ENCODE measurements at places on chromosomes 16 and 17.

GRCh38 chr17:82957961-82958561 is 118.2 kb upstream of the ZNF750 start:
- DNase-seq = no peak

- no peak for DNase-seq
These were observed 13.1 kb upstream of the PLCG2 start for GRCh38 chr16:81765969-81766368.

GRCh38 chr16:87075319-87075860 is 241.8 kb downstream of the C16orf95 start:
- no peak for DNase-seq

- DNase-seq = no peak
These were observed 55.5 kb downstream of the OTOA start for GRCh38 chr16:21719283-21719682.

DNA sequence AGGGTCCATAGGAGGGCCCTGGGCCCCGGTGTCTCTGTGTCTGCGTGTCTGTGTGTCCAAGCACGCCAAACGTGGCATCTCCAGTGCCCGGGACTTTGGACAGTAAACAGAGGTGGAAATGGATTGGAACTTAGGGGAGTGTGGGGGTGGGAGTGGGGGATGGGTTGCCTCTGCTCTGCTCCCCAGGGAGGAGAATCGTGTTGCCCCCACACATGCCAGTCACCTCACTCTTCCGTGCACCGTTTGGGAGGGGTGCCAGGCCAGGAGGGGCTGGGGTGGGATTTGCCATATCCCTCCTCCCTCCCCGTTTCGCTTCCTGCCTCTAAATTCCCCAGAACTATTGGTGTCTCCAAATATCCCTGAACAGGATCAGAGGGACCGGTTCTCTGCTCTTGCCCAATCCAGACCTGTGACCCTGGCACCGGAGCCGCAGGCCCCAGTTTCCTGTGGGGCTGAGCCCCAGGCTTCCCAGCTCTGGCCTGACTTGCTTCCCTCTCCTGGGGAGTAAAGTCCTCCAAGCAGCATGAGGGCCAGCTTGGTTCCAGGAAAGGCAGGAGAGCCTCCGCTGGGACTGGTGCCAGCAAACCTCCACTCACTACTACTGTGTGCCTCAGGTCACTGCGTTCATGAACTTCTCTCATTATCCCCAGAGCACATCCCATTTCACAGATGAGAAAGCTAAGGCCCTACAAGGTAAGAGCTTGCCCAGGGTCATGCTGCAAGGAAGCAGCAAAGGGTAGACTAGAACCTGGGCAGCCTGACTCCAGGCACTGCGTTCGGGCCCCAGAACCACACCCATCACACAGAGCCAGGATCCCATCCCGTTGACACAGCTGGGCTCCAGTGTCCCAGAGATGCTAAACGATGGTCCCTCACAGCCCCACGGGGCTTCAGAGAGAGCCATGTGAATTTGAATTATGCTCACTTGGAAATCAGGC is at the start of gene ASGR1:
Gene ASGR1 (minus strand): TSS at position 54 of the 938 bp plus-strand sequence. CDS start 807 bp downstream, outside the sequence.
- DNase-seq = no peak
